ENCODE measurements at places on chromosomes 2 and 18. TPM values are rescaled to one million over a fixed set of nuclear protein-coding genes. Genes with fewer than 3 reads are reported as not detected.

POTEJ gene
- polyA plus RNA-seq: not detected

LRATD1 gene
- 1.1 TPM for polyA plus RNA-seq

SPHKAP gene
- polyA plus RNA-seq: 14.6 TPM

PROC gene
- polyA plus RNA-seq: not detected

GRCh38 chr2:172086241-172087206, 1.2 kb downstream of the DLX1 start:
- no peak for DNase-seq

- DNase-seq: peak; percentile 29
Measured at GRCh38 chr2:157874997-157875640, 1.0 kb downstream of the ACVR1 start.

- no peak for DNase-seq
Measured at GRCh38 chr2:207483066-207483465, 46.7 kb upstream of the CREB1 start.

GRCh38 chr2:120708944-120709607, 26.6 kb upstream of the GLI2 start:
- no peak for DNase-seq

DNA sequence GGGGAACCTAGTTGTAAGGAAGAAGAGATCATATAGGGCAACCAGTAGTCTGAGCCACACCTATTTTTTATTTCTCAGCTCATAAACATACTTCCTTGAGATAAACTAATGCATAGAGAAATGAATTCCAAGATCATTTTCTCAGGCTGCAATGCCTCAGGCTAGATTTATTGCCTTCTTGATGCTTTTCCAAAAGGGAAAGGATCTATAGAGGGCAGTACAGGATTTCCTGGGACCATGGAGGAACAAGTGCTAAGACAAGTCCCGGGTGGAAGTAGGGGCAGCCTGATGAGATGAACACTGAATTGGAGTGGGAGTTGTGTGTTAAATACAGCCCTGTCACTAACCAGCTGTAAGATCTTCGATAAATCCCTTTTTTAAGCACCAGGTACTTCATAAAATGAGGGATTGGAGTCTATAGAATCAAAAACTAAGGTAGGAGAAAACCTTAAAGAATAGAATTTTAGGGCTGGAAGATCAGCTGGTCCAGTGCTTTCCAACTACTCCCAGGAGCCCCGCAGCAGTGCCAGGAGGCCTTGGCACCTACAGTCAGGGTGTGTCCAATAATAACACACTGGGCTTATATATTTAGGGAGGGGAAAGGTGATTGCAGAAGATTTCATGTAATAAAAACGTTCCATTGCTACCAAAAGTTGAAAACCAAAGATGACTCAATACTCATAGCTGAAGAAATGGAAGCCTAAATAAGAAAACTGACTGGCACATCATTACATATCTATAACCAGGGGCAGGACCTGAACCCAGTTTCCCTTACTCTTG, 58.1 kb downstream of the SERTAD2 start:
- DNase-seq: no peak

- no peak for DNase-seq
Measured at GRCh38 chr2:211159972-211160371, 603.6 kb downstream of the CPS1 start.

DNA sequence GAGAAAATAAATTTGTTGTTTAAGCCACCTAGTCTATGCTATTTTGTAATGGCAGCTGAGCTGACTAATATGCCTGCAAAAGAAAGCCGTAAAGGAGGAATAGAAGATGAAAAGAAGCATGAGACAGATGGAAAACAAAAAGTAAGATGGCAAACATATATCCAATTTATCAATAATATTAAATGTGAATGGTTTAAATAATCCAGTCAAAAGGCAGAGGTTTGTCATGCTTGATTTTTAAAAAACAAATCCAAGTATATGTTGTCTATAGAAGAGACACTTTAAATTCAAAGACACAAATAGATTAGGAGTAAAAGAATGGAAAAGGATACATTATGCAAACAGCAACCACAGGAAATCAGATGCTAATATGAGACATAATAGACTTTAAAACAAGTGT, 35.4 kb upstream of the EMILIN2 start:
- DNase-seq: no peak

Measured in heart right ventricle (tissue), 16 donors.